ENCODE measurements at places on chromosomes 3 and 15.

DNA sequence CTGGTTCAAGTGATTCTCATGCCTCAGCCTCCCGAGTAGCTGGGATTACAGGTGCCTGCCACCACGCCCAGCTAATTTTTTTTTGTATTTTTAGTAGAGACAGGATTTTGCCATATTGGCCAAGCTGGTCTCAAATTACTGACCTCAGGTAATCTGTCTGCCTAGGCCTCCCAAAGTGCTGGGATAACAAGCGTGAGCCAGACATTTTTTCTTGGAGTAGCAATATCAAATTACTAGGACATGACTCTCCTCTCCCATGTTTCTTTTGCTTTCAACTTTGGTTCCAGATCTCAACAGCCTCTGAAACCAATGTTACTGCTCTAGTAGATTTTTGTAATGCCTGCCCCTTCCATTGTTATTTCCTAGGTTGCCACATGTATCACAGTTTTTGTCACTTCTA is 462.0 kb downstream of the GBE1 start:
- H3K27ac ChIP-seq, result no peak overlapping the region
- H3K36me3 ChIP-seq, result no peaks in the 10 kb centered on the region
- no peaks in the 10 kb centered on the region for H3K27me3 ChIP-seq
- no peak for DNase-seq

GRCh38 chr3:8729479-8729878 is 4.1 kb upstream of the CAV3 start:
- no peaks in the 10 kb centered on the region for H3K4me1 ChIP-seq
- no peak overlapping the region for H3K27ac ChIP-seq

DNA sequence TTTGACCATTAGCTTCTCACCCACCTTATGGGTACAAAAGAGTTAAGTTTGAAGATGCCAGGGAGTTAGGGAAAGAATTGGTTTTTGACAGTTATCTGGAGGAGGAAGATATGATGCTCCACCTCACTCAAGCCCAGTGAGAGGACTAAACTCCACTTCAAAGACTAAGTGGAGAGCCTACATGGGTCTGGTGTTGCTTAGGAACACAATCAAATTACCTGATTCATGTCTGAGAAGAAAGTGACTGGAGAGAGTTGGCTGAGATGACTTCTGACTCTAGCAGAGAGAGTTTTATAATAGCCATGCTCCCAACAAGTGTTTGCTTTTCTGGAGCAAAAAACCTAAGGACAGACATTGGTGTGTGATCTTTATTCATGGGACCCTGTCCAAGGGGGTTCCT is 43.3 kb downstream of the SUCNR1 start:
- DNase-seq, result no peak
- no peak overlapping the region for H3K4me3 ChIP-seq
- H3K27me3 ChIP-seq, result peaks cover 2% of the 10 kb centered on the region
- no peaks in the 10 kb centered on the region for H3K36me3 ChIP-seq

- DNase-seq, result no peak
- no peak overlapping the region for H3K4me3 ChIP-seq
- H3K27me3 ChIP-seq, result peaks cover 8% of the 10 kb centered on the region
- H3K27ac ChIP-seq, result no peak overlapping the region
These were observed 28.8 kb upstream of the IGSF11 start for GRCh38 chr3:119063471-119063870.

DNA sequence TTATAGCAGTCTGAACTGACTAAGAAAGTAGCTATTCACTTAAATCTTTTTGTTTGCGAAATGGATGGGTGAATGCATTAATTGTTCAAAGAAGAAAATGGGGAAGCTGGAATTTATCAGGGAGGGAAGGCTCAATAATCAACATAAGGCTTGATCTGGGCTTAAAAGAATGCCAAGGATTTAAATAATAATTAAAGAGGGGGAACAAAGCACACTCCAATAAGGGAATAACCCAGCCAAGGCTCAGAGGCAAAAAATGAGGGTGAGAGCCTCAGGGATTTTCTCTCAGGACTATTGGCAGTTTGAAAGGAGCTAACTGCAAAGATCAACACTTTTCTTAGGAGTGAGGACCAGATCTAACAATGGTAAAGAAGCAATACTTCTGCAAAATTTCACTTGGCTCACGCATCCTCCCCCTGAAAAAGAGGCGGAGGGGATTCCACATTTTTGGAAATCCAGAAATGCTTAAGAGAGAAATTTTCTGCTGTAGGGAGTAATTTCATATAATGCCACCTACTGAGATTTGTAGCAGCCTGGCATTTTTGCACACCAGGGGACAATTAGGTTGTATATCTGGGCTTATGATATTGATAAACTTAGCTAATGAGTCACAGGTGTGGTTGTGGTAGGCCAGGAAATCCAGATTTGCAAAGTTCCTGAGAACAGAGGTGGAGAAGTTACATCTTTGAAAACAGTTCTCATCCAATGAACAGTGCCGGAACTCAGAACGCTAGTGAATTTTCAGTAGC is 405.1 kb downstream of the TUSC7 start:
- H3K36me3 ChIP-seq, result no peaks in the 10 kb centered on the region
- no peaks in the 10 kb centered on the region for H3K4me1 ChIP-seq
- H3K27ac ChIP-seq, result no peak overlapping the region

GRCh38 chr3:104717828-104718196 is 648.9 kb upstream of the ALCAM start:
- no peak overlapping the region for H3K4me3 ChIP-seq
- no peaks in the 10 kb centered on the region for H3K36me3 ChIP-seq
- DNase-seq, result no peak

DNA sequence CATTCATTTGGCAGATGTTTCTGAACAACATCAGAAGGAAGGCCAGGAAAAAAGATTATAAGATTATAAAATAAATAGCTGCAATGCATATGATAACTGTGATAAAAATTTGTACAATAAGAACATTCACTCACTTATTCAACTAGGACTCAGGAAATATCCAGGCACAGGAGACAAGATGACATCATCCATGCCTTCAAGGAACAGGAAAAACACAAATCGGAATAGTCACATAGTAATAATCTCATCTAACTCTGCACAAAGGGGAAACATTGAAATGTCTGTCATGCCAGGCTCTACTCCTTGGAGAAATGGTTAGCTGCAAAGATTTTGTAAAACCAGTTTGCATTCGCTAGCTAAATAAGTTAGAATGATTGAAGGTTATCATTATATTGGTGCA is 233.5 kb upstream of the AGTR1 start:
- no peak overlapping the region for H3K27ac ChIP-seq
- H3K4me1 ChIP-seq, result no peaks in the 10 kb centered on the region
- H3K4me3 ChIP-seq, result no peak overlapping the region
- no peak for DNase-seq
- H3K36me3 ChIP-seq, result no peaks in the 10 kb centered on the region

- H3K4me3 ChIP-seq, result no peak overlapping the region
- no peaks in the 10 kb centered on the region for H3K4me1 ChIP-seq
- DNase-seq, result no peak
- H3K27me3 ChIP-seq, result no peaks in the 10 kb centered on the region
- no peaks in the 10 kb centered on the region for H3K36me3 ChIP-seq
These were observed 295.1 kb downstream of the EPHB1 start for GRCh38 chr3:135090020-135090717.

- H3K4me3 ChIP-seq, result no peak overlapping the region
- no peaks in the 10 kb centered on the region for H3K4me1 ChIP-seq
- no peaks in the 10 kb centered on the region for H3K27me3 ChIP-seq
- no peak overlapping the region for H3K27ac ChIP-seq
- H3K36me3 ChIP-seq, result no peaks in the 10 kb centered on the region
These were observed 293.8 kb downstream of the MEX3B start for GRCh38 chr15:81751816-81752545.

- no peak for DNase-seq
- no peaks in the 10 kb centered on the region for H3K36me3 ChIP-seq
- no peaks in the 10 kb centered on the region for H3K4me1 ChIP-seq
- no peaks in the 10 kb centered on the region for H3K27me3 ChIP-seq
- no peak overlapping the region for H3K4me3 ChIP-seq
These were observed 158.4 kb upstream of the NAALADL2 start for GRCh38 chr3:174700736-174701135.

GRCh38 chr3:129278966-129279906 is 566 bp downstream of the HMCES start:
- peak; percentile 74 for DNase-seq
- H3K4me1 ChIP-seq, result peaks cover 60% of the 10 kb centered on the region
- H3K4me3 ChIP-seq, result peak overlapping the region; percentile 98

GRCh38 chr3:22526266-22526837 is 676.8 kb upstream of the UBE2E2 start:
- no peaks in the 10 kb centered on the region for H3K27me3 ChIP-seq
- no peak overlapping the region for H3K4me3 ChIP-seq
- H3K27ac ChIP-seq, result no peak overlapping the region
- H3K36me3 ChIP-seq, result no peaks in the 10 kb centered on the region

DNA sequence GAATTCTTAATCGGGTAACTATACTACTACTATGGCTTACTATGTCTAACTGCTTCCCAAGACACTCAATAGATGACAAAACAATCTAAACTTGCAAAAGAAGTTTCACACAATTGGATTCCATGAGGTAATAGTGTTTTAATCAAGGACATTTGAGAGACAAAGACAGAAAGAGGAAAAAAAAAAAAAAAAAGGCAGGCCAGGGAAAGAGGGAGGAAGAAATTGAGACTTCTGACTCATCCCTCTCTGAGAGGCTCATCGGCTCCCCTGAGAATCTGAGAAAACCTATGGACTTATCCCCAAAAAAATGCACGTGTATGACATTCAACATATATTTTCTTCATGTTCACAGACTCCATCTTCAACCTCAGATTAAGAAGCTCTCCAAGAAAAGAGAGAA is 61.0 kb downstream of the SCAPER start:
- H3K4me3 ChIP-seq, result no peak overlapping the region
- peaks cover 7% of the 10 kb centered on the region for H3K36me3 ChIP-seq
- no peak for DNase-seq
- H3K27ac ChIP-seq, result no peak overlapping the region
- no peaks in the 10 kb centered on the region for H3K4me1 ChIP-seq

- H3K27ac ChIP-seq, result no peak overlapping the region
- DNase-seq, result no peak
- H3K4me1 ChIP-seq, result peaks cover 28% of the 10 kb centered on the region
- no peak overlapping the region for H3K4me3 ChIP-seq
- no peaks in the 10 kb centered on the region for H3K27me3 ChIP-seq
- peaks cover 5% of the 10 kb centered on the region for H3K36me3 ChIP-seq
These were observed 75.7 kb upstream of the TNFSF10 start for GRCh38 chr3:172598904-172599303.

DNA sequence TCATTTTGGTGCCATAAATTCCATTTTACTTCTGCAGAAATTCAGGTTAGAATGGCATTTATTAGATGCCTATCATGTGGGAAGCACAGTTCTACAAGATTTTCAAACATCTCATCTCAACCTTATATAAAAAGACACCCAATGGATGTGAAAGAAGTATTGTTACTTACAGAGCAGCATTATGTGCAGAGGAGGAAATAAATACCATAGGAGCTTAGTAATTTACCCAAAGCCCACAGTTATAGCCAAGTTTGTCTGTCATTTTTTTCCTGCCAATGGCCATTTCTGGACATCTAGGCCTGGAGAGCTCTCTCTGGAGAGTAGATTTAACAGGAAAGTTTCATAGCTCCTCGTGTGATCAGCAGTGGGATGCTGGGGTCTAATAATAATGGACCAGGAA is 659.4 kb upstream of the NAALADL2 start:
- no peaks in the 10 kb centered on the region for H3K27me3 ChIP-seq
- H3K4me1 ChIP-seq, result no peaks in the 10 kb centered on the region
- no peak for DNase-seq

- peaks cover 8% of the 10 kb centered on the region for H3K27me3 ChIP-seq
- no peak overlapping the region for H3K4me3 ChIP-seq
- H3K27ac ChIP-seq, result no peak overlapping the region
- peaks cover 8% of the 10 kb centered on the region for H3K36me3 ChIP-seq
- no peak for DNase-seq
These were observed 3.6 kb upstream of the TNK2 start for GRCh38 chr3:195911946-195912270.

DNA sequence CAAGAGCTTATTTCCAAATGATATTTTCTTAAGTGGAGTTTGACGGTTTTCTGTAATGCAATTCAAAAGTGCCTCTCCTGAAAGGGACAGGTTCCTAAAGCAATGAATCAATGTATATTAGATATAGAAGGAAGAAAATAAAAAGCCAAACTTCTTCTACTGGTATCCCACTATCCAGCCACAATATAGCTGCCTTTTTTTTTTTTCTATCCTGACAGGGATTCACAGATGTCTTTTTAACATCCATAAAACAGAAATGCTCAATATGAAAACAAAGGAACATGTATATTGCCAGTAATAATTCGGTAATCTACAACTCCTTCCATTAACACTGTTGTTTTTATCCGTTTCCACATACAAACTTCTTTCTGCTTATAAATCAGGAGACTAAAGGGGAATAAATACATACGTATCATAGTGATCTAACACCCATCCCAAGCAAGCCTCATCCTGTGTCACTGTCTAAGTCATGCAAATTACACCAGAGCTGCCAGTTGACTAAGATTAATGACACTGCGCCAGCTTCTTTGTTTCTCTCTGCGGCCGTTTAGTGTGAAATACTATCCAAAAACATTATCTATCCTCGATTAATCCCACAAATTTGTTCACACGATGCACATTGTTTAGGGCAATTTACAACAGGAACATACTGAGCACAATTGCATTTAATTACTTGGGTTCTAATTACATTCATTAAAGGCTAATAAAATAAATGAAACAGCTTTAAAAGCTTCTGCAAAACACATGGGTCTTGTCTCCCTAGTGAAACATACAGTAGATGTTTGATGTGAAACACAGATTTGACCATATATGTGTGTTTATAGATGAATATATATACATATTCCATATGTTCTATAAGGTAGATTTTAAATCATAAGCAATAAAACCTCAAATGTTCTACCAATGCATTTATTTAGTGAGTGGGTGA is 51.9 kb upstream of the CDIN1 start:
- peaks cover 7% of the 10 kb centered on the region for H3K27me3 ChIP-seq
- DNase-seq, result no peak
- no peaks in the 10 kb centered on the region for H3K4me1 ChIP-seq
- no peaks in the 10 kb centered on the region for H3K36me3 ChIP-seq
- H3K4me3 ChIP-seq, result no peak overlapping the region

DNA sequence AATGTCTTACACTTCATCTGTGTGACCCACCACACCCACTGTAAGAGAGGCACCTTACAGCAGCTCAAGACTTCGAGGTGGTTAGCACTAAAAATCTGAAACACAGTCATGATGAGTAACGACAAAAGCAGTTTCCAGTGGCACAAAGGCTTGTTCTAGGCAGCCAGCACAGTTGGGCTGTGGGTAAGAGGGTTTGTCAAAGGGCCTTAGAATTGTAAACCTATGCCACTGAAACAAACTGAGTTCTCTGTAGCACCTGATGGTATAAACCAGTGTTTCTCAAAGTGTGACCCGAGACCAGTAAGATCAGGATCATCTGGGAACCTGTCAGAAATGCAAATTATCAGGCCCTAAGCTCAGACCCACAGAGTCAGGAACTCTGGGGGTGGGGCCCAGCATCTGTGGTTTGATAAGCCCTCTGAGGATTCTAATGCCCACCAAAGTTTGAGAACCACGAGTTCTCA is 36.5 kb downstream of the DAPK2 start:
- peaks cover 37% of the 10 kb centered on the region for H3K4me1 ChIP-seq
- H3K36me3 ChIP-seq, result no peaks in the 10 kb centered on the region
- no peak overlapping the region for H3K4me3 ChIP-seq
- H3K27me3 ChIP-seq, result peaks cover 5% of the 10 kb centered on the region
- peak overlapping the region; percentile 48 for H3K27ac ChIP-seq
- peak; percentile 40 for DNase-seq

Data from activated CD8-positive, alpha-beta T cell treated with anti-CD3 and anti-CD28 coated beads, Interleukin-2, amount 10 ng/mL, durations not matched to agents 7 days and 5 days (primary cell).